ENCODE measurements at places on chromosomes 16 and 17. TPM values are rescaled to one million over a fixed set of nuclear protein-coding genes. Genes with fewer than 3 reads are reported as not detected.

GRCh38 chr16:85396879-85397871 is 215.9 kb upstream of the GSE1 start:
- DNase-seq, result peak; percentile 56

DNA sequence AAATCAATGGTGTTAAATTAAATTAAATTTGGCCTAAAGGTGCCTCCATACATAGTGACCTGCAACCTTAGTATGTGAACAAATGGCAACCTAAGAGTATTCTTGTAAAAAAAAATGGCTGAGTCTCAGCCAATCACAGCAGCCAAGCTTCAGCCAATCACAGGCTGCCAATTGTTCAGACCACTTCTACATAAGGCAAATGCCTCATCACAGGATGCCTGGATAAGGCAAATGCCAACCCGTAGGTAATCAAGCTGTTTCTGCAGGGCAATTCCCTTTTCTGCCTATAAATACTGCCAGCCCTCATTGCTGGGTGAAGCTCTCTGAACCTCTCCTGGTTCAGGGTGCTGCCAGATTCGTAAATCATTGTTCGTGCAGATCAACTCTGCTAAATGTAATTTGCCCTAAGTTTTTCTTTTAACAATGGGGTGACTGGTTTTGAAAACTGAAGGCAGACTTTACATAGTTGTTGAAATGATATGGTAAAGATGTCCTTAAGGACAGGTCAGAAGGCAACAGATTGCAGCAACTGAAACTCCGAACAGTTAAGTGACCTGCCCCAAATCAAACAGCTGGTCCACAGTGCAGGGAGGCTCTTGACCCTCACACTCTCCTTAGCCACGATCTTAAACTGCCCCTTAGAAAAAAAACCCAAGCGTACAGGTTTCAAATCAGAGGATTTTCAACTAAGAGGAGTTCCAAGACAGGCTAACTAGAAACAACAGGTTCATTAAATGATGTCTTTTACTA is 50.3 kb downstream of the N4BP1 start:
- DNase-seq, result no peak

DNA sequence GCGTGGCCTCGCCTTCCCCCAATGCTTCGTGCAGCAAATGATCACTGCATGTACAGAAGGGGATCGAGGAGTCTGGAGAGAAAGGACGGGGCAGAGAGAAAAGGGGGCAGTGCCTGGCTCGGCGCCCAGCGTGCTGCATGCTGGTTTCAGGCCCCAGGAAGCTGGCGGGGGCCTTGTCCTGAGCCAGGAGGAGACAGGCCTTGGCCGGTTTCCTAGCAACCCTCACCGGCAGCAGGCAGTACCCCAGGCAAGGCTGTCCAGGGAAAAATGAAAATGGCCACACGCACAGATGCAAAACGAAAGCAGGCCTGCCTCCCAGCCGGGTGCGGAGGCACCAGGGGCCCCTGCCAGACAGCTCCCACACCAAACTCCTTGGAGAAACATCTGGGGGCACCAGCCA is 126.3 kb downstream of the ZFHX3 start:
- DNase-seq, result no peak

- no peak for DNase-seq
Measured at GRCh38 chr17:79797492-79798298, 818 bp upstream of the CBX8 start.

DNA sequence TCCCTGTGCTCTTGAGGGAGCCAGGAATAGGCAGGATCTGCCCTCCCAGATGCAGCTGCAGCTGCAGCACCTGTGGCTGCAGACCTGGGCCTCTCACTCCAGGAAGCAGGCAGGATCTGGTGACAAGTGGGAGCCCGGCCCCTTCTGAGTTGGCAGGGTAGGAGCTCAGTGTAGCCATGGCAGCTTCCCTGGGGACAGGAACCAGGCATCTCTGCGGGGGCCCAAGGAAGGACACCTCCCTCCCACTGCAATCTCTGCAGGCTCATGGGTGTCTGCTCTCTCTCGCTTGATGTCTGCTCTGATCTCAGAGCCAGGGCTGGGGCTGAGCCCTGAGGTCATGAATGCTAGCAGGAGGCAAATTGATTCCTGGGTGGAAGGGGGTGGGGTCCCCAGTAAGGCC is 592.5 kb upstream of the CA10 start:
- DNase-seq, result no peak

DNA sequence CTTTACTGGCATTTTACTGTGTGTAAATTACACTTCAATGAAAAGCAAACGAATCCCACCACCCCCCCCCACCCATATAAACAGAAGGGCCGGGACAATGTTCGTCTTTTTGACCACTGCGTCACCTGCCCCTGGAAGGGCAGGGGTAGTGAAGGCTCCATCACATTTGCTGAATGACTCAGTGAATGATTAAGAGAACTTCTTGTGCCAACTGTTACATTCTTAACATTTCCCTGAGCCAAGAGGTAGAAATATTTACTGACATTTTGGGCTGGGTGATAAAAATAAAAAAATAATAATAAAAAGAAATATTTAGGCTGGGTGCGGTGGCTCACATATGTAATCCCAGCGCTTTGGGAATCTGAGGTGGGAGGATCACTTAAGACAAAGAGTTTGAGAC is 24.1 kb downstream of the C16orf96 start:
- no peak for DNase-seq

DNA sequence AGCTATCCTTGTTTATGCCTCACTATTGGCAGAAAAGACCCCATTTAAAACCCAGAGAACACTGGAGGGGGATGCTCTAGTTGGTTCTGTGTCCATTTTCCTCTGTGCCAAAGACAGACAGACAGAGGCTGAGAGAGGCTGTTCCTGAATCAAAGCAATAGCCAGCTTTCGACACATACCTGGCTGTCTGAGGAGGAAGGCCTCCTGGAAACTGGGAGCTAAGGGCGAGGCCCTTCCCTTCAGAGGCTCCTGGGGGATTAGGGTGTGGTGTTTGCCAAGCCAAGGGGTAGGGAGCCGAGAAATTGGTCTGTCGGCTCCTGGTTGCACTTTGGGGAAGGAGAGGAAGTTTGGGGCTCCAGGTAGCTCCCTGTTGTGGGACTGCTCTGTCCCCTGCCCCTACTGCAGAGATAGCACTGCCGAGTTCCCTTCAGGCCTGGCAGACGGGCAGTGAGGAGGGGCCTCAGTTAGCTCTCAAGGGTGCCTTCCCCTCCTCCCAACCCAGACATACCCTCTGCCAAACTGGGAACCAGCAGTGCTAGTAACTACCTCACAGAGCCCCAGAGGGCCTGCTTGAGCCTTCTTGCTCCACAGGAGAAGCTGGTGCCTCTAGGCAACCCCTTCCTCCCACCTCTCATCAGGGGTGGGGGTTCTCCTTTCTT is 56.1 kb downstream of the IGF2BP1 start:
- DNase-seq, result no peak

DNA sequence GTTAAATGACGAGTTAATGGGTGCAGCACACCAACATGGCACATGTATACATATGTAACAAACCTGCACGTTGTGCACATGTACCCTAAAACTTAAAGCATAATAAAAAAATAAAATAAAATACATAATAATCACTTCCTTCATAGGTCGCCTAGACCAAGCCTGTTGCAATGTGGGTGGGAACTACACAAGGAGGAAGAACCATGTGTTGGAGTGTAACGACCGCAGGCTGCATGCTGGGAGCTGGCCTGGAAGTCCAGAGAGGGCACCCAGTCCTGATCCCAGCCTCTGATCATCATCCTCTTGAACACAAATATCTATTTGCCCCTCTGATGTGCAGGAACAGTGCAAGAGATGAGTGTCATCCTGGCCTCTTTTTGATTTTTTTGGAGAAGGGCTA is 224.7 kb upstream of the ASIC2 start:
- no peak for DNase-seq

DNA sequence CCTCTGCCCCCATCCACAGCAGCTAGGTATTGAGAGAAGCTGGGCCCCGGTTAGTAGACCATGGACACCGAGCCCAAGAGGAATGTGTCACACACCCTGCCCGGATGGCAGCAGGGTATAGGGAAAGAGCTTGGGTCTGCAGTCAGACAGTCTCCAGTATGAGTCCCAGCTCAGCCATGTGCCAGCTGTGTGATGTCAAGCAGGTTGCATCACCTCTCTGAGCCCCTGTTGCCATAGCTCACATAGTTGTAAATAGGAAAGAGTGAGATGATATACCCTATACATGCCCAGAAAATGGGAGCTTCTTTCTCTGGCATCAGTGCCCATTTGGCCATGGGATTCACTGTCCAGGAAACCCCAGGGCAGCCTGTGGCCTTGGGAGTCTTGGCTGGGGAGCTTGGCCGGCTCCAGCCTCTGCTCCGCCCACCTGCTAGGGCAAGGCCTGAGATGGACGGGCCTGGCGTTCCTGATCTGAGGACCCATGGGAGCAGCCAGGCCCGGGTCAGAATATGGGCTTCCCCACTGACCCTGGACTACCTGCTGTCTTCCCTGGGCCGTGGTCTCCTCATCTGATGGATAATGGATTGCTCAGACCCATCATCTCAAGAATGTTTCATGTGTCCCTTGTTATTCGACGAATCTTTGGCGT is 13.2 kb downstream of the CD300LG start:
- peak; percentile 15 for DNase-seq

DNA sequence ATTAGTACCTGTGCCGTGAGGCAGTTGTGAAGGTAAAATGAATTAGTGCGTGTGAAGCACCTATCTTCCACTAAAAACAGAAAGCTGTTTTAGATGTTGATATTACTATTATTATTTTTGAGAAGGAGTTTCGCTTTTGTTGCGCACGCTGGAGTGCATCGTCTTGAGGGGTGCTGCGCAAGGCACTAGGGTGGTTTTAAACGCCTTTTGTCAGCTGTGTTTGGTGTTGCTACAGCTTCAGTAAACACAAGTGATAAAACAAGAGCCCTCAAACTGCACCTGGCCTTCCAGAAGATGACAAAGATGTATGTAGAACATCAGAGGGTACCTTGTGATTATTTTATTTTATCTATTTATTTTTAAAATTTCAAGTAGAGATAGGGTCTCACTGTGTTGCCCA is 38.2 kb downstream of the PLCG2 start:
- DNase-seq, result no peak

DNA sequence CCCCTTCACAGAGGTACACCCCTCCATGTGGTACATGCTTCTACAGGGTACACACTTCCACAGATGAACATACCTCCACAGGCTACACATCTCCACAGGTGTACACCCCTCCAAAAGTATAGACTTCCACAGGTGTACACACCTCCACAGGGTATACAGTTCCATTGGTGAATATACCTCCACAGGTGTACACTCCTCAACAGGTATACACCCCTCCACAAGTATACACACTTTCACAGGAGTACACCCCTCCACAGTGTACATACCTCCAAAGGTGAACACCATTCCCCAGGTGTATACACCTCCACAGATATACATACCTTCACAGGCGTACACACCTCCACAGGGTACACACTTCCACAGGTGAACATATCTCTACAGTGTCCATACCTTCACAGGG is 9.4 kb downstream of the FOXN1 start:
- DNase-seq, result no peak

DNA sequence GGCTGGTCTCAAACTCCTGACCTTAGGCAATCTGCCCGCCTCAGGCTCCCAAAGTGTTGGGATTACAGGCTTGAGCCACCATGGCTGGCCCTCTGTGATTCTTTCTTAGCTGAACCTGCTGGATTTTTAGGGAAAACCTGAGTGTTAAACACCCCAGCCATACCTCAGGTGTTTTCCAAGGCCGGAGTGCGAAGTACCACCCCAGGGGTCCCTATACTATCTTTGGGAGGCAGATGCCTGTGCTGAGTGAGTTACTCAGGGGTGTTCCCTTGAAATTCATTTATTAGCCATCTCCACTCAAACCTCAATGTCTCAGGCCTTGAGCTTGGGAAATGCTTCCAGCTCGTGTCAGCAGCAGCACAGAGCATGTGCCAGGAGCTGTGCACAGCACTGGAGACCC is 432.7 kb downstream of the SLC39A11 start:
- no peak for DNase-seq

GRCh38 chr17:55607731-55608341 is 96.6 kb upstream of the SMIM36 start:
- peak; percentile 75 for DNase-seq

- DNase-seq, result no peak
Measured at GRCh38 chr16:56858374-56858773, 6.6 kb upstream of the SLC12A3 start.

- peak; percentile 82 for DNase-seq
Measured at GRCh38 chr17:81513753-81514488, 1.3 kb upstream of the ACTG1 start.

- no peak for DNase-seq
Measured at GRCh38 chr17:14776791-14777190, 475.9 kb downstream of the HS3ST3B1 start.

GRCh38 chr16:56889206-56889605 is 24.2 kb downstream of the SLC12A3 start:
- no peak for DNase-seq

GRCh38 chr17:41692722-41693521 is 4.2 kb downstream of the EIF1 start:
- no peak for DNase-seq

GRCh38 chr16:57388359-57389086 is 16.0 kb upstream of the CCL17 start:
- no peak for DNase-seq

DNA sequence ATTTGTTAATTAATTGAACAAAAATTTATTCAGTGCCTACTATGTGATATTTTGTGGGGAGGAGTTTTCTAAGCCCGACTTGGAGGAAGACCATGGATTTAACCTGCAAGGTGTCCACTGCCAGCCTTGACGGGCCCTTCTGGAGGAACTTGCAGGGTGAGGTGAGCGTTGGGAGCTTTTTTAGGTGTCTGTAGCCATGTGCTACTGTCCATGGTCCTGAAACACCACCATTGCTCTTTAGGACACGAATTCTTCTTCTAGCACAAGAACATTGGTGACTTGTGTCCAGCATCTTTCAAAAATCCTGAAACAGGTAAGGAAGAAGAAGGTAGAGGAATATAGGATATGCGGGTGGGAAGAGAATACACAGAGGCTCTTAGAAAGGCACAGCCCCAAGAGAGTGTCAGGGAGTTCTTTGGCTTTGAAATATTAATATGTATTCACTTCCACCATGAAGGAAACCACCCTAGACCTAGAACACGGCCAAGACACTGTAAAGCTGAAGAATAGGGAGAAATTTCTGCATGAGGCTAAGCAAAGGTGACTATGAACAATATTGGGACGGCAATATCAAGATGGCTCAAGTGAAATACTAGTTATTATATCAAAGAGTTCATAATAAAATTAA is 27.9 kb upstream of the OR4D1 start:
- DNase-seq, result no peak

- DNase-seq, result no peak
Measured at GRCh38 chr17:7238420-7239090, 702 bp downstream of the PHF23 start.

GRCh38 chr17:38879878-38880665 is 10.2 kb downstream of the LASP1 start:
- DNase-seq, result peak; percentile 76

GRCh38 chr16:28950648-28951409 is at the start of gene NFATC2IP:
Gene NFATC2IP (plus strand): TSS chr16:28950937. CDS start chr16:28951012, 75 bp downstream.
- DNase-seq, result peak; percentile 100

The PPL gene
- 85.1 TPM for total RNA-seq

The UMOD gene
- total RNA-seq, result not detected

The ABCA6 gene
- total RNA-seq, result 225 TPM

The SOX15 gene
- total RNA-seq, result 5.1 TPM

The SDR42E2 gene
- total RNA-seq, result not detected

The SPNS2 gene
- 31.6 TPM for total RNA-seq

The RANBP10 gene
- 21.7 TPM for total RNA-seq

The TMED6 gene
- total RNA-seq, result not detected

The RNF40 gene
- total RNA-seq, result 92.9 TPM

Data from sciatic nerve (tissue), 2 donors.